ENCODE measurements at places on chromosomes 1 and 21.

GRCh38 chr1:68758666-68759209 lies 261.9 kb upstream of the DEPDC1 start:
- DNase-seq = no peak

DNA sequence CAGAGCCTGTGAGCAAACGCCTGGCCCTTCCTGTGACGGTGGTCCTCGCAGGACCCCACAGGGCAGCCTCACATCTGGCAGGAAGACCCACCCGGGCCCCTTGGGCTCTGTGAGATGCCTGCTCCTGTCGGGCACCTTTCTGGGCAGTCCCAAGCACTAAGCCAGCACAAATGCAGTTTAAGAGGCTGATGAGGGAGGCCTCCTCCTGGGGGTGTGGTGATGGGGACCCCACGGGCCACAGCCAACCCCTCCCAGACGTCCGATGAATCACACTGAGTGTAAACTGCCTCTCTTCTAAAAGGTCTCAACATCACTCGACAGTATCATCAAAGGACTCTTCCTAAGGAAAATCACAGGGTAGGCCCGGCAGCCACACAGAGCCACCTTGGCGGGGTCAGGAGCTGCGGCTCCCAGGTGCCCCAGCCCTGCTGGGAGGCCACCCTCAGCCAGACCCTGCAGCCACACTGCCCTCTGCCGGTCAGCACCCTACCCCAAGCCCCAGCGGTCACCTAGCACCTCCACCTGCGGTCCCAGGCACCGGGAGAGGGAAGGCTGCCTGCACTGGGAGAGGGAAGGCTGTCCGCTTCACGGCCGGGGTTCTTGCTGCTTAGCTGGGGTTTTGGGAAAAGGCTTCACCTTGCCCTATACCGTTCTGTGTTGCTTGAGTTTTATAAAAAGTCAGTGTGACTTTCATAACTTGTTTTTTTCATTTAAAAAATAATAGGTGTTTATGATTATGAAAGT lies 3.9 kb upstream of the PRKCZ start:
- DNase-seq = no peak

GRCh38 chr1:189752461-189752995 lies 725.1 kb downstream of the BRINP3 start:
- DNase-seq = no peak

DNA sequence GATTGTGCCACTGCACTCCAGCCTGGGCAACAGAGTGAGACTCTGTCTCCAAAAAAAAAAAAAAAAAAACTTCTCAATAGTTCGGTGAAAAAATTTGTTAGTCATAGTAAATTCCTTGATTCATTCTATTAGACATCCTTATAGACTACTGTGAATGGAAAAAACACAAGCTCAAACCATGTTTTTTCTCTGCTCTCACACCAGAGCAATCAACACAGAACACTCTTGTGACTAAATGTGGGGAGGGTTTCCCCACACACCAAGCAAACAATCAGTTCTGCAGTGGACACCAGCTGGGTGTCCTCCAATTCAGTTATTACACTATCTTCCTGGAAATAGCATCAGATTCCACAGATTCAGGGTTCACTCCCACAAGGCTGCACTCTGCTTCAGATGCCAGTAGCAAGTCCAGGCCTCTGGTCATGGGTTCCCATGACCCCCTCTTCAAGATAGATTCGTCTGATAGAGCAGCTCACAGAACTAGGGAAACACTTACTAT lies 69.1 kb upstream of the TEKT2 start:
- DNase-seq = no peak

DNA sequence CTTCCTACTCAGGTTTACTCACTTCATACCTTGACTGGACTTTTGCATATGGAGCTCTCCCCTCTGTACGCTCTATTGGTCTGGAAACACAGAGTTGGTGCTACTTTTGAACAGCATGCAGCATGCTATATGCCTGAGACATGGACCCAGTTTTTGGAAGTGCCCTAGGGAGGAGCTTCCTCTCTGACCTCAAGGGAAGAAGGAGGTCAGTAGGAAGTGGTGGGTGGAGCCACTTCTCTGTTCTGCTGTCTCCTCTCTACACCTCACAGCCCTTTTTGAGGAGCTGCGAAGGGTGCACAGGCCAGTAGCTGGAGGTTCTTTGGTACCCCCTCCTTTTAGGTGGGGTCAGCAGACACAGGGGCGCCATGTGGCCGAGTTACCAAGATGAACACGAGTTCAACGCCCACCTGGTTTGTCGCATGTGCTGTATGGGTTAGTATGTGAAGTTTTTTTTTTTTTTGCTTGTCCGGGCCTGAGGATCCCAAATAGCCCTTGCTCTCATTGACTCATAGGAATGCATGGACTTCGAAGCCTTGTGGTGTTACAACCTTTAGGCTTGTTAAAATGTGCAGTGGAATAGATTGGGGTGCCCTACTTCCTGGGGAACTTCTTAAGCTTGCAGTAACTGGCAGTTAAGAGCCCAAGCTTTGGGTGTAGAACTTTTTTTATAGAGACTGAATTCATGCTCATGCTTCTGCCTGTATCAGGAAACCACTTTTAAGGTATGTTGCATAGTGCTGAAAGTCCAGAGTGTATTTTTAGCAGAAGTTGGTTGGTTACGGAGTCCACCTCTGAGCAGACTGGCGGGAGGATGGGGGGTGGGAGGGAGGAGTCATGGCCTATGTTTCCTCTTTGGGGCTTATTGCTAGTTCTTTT lies 10.7 kb downstream of the MACF1 start:
- no peak for DNase-seq

GRCh38 chr1:201790261-201790660 lies 38.7 kb upstream of the IPO9 start:
- no peak for DNase-seq

- DNase-seq = no peak
These were observed 21.0 kb upstream of the TDRD10 start for GRCh38 chr1:154481053-154481452.

DNA sequence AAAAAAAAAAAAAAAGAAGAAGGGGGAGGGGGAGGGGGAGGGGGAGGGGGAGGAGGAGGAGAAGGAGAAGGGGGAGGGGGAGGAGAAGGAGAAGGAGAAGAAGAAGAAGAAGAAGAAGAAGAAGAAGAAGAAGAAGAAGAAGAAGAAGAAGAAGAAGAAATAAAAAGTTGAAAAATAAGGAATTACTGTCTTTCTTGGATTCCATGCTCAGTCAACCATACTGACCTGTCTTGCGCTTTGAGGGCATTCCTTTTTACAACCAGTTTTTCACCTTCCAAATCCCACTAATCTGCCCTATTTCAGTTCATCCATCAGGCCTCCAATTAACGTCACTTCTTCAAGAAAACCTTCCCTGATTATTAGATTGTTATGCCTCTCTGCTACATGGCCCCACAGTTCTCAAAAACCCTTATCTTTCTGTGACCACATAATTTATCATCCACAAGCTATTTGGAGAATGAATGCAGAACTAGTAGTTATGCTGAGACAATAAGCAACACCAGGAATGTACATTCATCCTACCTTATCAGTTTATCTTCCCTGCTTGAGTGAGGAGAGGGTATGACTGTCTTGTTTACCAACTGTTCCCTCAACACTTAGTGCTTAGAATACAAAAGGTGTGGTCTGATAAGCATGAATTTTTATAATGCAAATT lies 57.5 kb upstream of the GUCA2A start:
- no peak for DNase-seq

DNA sequence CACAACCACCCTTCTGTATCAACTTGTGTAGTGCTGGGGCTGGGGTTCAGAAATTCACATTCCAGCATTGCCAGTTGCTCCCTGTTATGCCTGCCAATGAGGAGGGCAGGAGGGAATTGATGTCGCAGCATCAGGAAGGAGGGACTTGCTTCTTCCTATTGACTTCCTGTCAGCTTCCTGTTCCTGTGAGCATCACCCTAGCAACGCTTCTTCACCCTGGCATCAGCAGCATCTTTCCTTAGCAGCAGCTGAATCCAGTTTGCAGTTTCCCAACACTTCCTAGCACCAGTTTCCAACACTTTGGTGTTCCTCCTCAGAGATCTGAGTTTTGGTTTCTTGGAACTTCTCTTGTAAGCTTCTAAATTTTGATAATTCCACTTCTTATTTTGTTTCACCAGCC lies 8.9 kb upstream of the TRIM62 start:
- peak; percentile 45 for DNase-seq

DNA sequence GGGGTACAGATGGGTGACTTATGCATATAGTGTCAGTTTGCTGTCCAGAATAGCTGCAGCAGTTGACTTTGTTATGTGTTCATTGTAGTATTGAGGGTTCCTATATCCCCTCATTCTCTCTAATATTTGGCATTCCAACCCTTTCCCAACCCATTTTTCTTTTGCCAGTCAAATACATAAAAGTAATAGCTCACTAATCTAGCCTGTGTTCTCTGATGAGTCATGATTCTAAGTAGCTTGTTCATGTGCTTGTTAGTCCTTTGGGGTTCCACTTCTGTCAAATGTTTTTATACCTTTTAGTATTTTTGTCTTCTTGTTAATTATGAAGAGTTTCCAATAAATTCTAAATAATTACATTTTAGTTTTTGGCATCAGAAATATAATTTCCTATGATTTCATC lies 99.2 kb upstream of the MROH9 start:
- DNase-seq = no peak

DNA sequence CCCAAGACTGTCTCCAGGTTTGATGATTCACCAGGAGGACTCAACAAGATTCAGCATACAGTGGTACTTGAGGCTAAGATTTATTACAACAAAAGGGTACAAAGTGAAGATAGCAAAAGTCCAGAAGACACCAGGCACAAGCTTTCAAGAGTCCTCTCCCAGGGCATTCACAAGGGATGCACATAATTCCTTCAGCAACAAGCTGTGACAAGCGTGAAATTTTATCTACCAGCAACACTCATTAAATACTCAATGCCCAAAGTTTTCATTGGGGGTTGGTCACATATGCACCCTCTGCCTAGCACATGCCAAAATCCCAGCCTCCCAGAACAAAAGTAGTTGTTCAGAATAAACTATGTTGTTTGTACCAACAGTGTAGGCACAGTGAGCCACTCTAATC lies 62.3 kb downstream of the PRKACB start:
- DNase-seq = no peak

- DNase-seq = peak; percentile 95
These were observed at the start of gene MARCKSL1 for GRCh38 chr1:32335790-32336590. Gene MARCKSL1 (minus strand): TSS chr1:32336233. CDS start chr1:32336033, 200 bp downstream.

DNA sequence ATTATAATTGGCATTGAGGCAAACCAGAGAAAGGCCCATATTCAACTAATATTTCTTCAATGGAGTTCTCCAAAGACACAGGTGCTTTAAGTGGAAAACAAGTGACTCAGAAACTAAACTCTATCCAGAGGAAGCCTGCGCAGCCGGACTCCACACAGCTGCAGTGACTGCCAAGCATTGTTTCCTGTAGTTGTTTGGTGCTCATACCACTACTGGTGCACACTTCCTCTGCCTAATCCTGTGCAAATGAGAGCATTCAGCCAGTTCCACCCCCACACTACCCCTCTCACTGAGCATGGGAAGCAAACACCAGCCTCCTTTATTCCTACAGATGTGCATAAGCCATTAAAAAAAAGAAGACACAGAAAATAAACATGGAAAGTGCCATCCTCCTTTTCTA lies 102.9 kb downstream of the VAV3 start:
- no peak for DNase-seq

- DNase-seq = no peak
These were observed 47.8 kb downstream of the ITPKB start for GRCh38 chr1:226691247-226691646.

DNA sequence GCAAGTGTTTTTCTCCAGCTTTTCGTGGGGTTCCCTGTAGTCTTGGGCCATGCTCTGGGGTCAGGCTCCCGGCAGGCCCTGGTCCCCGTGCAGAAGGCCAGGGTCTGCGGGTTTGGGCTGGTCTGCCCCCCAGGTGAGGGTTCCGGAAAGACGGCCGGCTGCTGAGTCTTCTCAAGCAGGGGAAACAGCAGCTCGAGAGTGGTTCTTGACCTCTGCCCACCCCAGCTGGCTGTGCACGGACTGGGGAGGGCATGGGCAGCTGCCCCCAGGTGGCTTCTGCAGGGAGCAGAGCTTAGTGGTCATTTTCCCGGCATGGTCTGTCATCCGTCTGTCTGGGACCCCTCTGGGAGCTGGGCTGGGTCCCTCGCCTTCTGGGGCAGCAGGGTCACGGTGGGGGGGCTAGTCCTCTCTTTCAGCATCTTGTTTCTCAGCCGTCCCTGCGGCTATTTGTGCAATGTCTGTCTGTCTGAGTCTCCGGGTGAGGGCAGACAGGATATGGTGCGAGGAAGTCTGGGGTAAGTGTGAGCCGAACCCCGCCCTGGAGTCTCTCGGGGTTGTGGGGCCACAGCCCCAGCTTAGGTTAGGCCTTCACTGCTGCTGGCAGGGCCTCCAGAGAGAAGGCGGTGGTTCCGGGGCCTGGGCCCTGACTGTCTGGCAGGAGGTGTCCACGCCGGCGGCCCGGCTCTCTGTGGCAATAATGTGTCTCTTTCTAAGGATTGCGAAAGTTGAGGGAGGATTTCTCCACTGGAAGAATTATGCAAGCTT lies 6.1 kb downstream of the SKI start:
- no peak for DNase-seq

- DNase-seq = no peak
These were observed 3.7 kb downstream of the PEAR1 start for GRCh38 chr1:156897078-156897825.

- DNase-seq = no peak
These were observed 321.0 kb downstream of the TM2D1 start for GRCh38 chr1:61403679-61404596.

DNA sequence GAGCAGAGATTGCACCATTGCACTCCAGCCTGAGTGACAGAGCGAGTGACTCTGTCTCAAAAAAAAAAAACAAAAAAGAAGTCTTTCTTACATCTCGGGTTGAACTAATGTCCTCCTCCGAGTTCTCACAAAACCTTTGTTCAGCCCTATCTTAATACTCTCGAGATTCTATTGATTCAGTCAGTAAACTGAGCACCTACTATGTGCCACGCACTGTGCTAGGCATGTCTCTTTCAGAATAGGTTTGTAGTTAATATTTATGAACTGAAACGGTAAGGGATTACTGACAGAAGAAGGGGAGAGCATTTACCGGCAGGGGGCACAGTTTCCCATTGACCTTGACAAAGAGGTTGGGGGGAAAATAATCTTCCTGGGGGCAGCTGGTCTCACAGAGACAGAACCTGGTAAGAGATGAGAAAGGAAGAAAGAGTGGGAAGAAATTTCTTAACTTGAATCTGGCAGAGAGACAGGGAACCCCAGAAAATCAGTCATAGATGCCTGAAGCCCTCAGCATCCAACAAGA lies 3.4 kb downstream of the PIAS3 start:
- no peak for DNase-seq

DNA sequence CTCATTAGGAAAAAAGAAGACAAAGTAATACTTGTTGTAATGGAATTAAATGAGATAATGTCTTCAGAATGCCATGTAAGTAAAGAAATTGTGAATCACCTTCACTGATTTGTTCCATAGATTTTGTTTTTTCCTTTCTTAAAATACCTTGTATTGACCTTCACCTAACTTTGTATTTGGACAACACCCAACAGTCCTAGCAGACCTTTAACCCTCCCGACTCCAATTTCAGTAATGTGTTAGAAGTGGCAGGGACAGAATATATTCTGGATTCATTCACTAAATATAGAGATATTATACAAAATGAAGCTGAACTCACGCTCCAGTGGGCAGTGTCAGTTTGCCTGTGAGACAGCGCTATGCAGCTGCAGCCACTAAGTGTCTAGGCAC lies 57.9 kb downstream of the UCK2 start:
- DNase-seq = no peak
